Stimulated activated naive B cell treated with anti-CD40 and anti-IgM and Interleukin-4, amounts not matched to agents 10 μg/mL and 1 μg/mL and 100 μg/mL, for 72 hours (primary cell): ENCODE measurements at places on chromosomes 4 and X.

- DNase-seq = peak; percentile 28
- peak overlapping the region; percentile 98 for H3K4me3 ChIP-seq
- H3K27ac ChIP-seq = peak overlapping the region; percentile 98
- H3K4me1 ChIP-seq = peaks cover 31% of the 10 kb centered on the region
These were observed 512 bp upstream of the ANTXR2 start for GRCh38 chr4:80073473-80074008.

DNA sequence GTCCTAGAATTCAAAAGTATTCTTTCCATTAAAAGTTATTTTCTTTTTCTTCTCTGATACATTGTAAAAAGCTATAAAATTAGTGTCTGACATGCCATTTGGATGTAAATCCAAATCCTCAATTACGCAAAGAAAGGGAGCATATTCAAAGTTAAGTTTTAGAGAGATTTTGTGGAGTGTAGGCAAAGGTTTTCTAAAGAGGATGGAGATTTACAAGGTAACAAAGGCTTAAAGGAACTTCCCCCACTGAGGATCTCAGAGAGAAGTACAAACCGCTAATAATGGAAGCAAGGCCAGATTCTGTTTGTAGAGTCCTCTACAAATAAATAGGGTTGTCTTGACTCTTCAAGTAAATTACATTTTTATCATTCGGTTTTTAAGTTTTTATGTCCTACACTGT, 91.0 kb upstream of the MAPK10 start:
- no peak for DNase-seq
- peaks cover 25% of the 10 kb centered on the region for H3K27me3 ChIP-seq
- H3K4me3 ChIP-seq = no peak overlapping the region
- no peaks in the 10 kb centered on the region for H3K4me1 ChIP-seq
- no peak overlapping the region for H3K27ac ChIP-seq

GRCh38 chr4:24274381-24274941, 309.9 kb downstream of the DHX15 start:
- H3K4me3 ChIP-seq = no peak overlapping the region
- H3K27ac ChIP-seq = no peak overlapping the region
- H3K36me3 ChIP-seq = no peaks in the 10 kb centered on the region
- peaks cover 9% of the 10 kb centered on the region for H3K27me3 ChIP-seq
- DNase-seq = no peak

DNA sequence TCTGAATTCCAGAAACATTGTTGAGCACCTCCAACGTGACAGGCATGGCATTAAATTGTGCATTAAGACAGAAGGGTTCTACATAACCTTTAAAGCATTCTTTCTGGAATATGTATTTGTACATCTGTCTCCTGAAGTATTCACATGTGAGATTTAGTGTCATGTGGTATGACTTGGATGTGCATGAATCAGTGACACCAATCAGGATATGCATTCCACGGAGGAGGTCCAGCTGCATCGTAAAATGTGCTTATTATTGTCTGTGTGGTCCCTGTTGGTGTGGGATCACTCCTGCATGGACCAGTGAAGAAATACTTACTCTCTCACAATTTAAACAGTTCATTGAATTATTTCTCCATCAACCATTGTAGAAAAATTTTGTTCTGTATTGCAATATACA, 149.0 kb downstream of the MID1 start:
- H3K27ac ChIP-seq = no peak overlapping the region
- peaks cover 14% of the 10 kb centered on the region for H3K4me1 ChIP-seq
- no peak overlapping the region for H3K4me3 ChIP-seq
- H3K27me3 ChIP-seq = peaks cover 4% of the 10 kb centered on the region
- no peaks in the 10 kb centered on the region for H3K36me3 ChIP-seq
- DNase-seq = no peak

DNA sequence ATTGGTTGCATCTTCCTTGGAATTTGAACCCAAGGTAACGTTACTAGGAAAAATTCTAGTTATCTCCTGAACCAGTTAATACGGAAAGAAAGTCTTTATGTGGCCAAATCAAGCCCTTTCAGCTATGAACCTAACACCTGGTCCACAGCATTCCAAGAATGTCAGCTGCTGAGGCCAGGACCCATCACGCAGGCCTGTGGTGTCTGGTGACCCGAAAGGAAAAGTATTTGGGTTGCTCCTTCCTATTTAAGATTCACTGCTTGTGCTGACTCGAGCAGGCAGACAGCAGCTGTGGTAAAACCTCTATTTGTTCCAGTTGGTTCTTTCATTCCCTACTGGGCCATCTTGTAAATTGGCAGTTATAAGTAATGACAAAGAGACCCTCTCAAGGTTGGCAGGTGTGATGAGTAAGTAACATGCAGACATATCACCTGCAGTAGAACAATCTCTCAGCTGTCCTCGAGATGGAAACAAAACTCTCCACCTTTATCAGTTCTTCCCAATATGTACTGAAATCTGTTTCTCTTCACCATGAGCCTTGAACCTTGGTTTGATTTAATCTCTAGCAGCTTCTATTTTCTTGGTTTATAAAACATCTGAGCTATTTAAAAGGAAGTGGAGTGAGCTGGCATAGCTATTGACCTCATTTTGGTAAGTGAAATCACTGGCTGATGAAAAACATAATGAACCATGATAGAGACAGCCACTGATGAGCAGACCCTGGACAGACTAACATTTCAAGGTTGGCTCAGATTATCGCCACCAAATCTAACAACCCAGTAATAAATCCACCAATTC, 182.1 kb upstream of the SMIM31 start:
- no peak overlapping the region for H3K27ac ChIP-seq
- H3K4me1 ChIP-seq = no peaks in the 10 kb centered on the region
- no peaks in the 10 kb centered on the region for H3K27me3 ChIP-seq
- no peaks in the 10 kb centered on the region for H3K36me3 ChIP-seq
- no peak overlapping the region for H3K4me3 ChIP-seq

DNA sequence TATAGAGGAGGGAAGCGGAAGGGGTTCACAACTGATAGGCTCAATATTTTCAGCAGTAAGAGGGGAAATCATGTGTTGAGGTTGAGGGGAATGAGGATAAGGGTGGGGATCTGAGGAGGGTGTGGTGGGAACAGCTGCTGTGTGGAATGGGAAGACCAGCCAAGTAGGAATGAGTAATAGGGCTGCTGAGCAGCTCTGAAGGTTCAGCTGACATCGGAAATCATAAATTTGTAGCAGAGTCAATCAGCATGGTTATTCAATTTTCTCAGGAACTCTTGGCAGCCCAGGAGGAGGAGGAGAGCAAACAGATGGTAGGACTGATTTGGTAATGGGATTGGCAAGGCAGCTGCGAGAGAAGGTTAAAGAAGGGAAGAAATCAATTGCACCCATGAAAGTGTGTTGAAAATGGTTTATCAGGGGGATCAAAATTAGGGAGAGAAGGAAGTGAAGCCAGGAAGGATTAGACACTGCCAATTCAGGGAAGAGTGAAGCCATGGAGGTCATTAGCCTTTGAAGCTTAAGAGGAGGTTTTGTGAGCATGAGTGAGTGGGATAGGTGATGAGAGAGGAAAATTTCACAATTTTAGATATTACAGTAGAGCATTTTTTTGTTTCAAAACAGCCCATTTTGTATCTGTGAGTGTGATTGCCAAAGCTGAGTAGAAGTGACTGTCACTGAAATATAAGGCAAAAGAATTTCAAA, 82.6 kb downstream of the PCDH7 start:
- no peaks in the 10 kb centered on the region for H3K4me1 ChIP-seq
- no peak for DNase-seq
- H3K4me3 ChIP-seq = no peak overlapping the region

DNA sequence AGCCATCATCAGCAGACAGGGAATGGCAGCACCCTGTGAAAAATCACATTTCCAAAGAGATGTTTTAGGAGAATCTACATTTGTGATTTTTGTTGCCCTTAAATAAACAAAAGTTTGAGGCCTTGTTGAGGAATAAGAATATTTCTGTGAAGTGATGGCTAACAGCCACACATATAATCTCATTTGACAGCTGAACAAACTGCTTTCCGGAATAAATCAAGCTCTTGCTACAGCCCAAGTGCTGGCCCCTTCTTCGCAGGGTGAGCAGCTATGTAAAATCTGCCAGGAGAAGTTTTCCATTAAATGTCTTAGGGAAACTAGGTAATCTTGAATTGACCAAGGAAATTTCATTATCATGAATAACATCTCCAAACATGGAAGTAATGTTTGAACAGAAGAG, 106.4 kb upstream of the GPM6B start:
- H3K27me3 ChIP-seq = peaks cover 14% of the 10 kb centered on the region
- no peaks in the 10 kb centered on the region for H3K4me1 ChIP-seq
- H3K36me3 ChIP-seq = no peaks in the 10 kb centered on the region
- no peak overlapping the region for H3K27ac ChIP-seq
- H3K4me3 ChIP-seq = no peak overlapping the region
- DNase-seq = no peak

DNA sequence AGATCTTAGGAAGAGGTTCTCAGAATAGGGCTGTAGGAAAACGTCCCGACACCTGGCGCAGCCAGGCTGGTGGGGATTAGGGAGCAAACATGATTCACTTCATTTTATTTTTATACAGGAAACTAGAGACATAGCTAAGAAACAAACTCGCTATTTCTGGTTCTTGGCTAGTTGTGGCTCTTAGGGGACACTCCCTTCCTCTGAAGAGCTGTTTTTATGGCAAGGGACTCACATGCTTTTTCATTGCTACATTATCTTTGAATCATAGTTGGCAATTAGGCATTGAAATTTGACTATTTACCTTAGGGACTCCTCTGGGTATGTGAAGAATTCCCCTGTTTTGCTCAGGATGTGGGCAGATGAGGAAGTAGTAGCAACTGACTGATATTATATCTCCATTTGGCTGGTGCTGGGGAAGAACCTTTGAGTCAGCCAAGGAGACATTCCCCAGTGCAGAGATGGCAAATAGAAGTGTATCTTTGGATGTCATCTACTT, 174.5 kb downstream of the SMIM20 start:
- peak overlapping the region; percentile 90 for H3K27ac ChIP-seq
- peaks cover 10% of the 10 kb centered on the region for H3K27me3 ChIP-seq
- peak; percentile 59 for DNase-seq
- H3K4me1 ChIP-seq = peaks cover 45% of the 10 kb centered on the region

- H3K27me3 ChIP-seq = no peaks in the 10 kb centered on the region
- H3K27ac ChIP-seq = no peak overlapping the region
- no peak for DNase-seq
These were observed 459.9 kb upstream of the BOD1L1 start for GRCh38 chr4:14087459-14087858.

DNA sequence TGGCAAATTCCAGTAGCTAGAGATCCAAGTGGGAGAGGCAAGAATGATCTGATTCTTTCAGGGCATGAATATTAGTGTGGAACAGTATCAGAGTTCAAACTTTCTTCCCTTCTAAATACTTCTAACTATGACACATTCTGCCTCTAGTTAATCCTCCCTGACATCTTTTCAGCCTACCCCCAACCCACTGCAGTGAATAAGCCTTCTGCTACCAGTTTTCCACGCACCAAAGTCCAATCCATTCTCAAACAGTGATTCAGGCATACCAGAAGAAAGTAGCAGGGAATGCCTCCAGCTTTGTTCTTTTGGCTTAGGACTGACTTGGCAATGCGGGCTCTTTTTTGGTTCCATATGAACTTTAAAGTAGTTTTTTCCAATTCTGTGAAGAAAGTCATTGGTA, 155.4 kb upstream of the FTHL17 start:
- peaks cover 15% of the 10 kb centered on the region for H3K36me3 ChIP-seq
- no peak for DNase-seq
- H3K27me3 ChIP-seq = no peaks in the 10 kb centered on the region

DNA sequence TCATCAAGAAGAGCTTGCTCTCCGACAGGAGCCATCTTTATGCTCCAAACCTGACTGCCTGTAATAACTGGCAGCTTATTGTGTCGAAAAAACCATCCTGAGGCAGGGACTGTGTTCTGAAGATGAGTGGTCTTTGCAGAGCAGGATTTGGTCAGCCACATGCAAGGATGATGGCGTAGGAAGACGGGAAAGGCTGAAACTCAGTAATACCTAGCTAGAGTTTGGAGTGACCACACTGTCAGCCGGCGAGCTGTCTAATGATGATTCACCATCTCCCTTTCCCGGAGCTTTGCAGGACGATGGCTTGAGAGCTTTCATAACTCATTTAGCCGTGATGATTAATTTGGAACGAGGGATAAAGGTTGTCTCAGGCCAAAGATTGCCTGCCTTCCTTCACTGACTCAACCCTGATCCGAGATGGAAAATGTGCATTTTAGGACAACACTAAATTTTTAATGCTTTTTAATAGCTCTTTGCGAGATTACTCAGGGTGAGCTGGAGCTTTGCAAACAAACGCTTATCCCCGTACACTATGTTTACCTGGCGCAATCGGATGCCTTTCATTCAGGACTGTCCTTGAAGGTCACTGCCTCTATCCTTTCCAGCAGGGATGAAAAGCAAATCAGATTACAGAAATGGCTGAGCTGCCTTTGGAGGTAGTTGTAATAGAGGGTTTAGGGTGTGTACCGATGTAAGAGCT, 288.5 kb downstream of the ASMT start:
- no peaks in the 10 kb centered on the region for H3K4me1 ChIP-seq
- H3K27me3 ChIP-seq = no peaks in the 10 kb centered on the region
- DNase-seq = no peak
- no peak overlapping the region for H3K4me3 ChIP-seq
- no peaks in the 10 kb centered on the region for H3K36me3 ChIP-seq

GRCh38 chr4:2442175-2442993, 23.6 kb downstream of the CFAP99 start:
- no peak overlapping the region for H3K27ac ChIP-seq
- no peaks in the 10 kb centered on the region for H3K27me3 ChIP-seq
- H3K4me1 ChIP-seq = peaks cover 8% of the 10 kb centered on the region
- no peak for DNase-seq

DNA sequence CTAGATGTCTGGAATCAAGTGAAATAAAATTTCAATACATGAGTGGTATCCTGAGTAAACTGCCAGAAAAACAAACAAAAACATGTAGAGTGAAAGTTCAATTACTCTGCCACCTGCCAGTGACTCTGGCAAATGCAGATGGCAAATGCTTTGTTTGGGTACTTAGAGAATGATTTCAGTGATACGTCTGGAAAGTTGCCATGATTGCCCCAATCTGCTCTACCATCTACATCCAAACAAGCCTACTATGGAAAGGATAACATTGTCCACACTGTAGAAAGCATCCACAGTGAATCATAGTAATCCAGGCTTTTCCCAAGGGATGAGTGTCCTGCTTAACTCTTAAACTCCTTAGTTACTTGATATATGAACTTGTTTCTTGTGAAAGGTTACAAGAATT, 3.4 kb downstream of the SPATA4 start:
- no peaks in the 10 kb centered on the region for H3K36me3 ChIP-seq
- no peak overlapping the region for H3K4me3 ChIP-seq
- peaks cover 5% of the 10 kb centered on the region for H3K4me1 ChIP-seq
- no peak for DNase-seq

GRCh38 chr4:2076908-2077536, 17.9 kb downstream of the NAT8L start:
- H3K27ac ChIP-seq = no peak overlapping the region
- H3K4me3 ChIP-seq = no peak overlapping the region
- no peaks in the 10 kb centered on the region for H3K4me1 ChIP-seq
- no peak for DNase-seq

DNA sequence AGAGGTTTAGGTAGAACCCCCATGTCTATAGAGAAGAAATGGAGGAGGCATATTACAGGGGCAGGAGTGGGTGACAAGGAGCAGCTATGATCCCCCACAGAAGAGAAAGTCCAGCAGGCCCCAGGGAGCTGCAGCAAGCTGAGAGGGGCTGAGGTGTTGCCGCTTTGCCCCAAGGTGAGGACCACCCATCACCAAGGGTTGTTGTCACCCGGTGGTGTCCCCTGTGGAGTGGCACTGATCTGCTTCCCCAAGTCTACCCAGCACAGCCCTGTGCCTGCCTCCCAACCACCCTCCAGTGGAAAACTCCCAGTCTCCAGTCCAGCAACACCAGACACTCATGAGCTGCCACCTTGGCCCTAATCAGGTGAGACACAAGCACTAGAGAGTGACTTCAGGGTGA, 149.3 kb upstream of the NOCT start:
- no peak overlapping the region for H3K27ac ChIP-seq
- H3K36me3 ChIP-seq = no peaks in the 10 kb centered on the region
- peaks cover 4% of the 10 kb centered on the region for H3K27me3 ChIP-seq
- no peak for DNase-seq
